ENCODE measurements at places on chromosomes 2 and 18. TPM values are rescaled to one million over a fixed set of nuclear protein-coding genes. Genes with fewer than 3 reads are reported as not detected.
A peak's percentile ranks its signal among the peaks of the same experiment; 100 is the strongest.

FOXD4L1 gene
- total RNA-seq: not detected

DHRS9 gene
- total RNA-seq: 2.0 TPM

DNA sequence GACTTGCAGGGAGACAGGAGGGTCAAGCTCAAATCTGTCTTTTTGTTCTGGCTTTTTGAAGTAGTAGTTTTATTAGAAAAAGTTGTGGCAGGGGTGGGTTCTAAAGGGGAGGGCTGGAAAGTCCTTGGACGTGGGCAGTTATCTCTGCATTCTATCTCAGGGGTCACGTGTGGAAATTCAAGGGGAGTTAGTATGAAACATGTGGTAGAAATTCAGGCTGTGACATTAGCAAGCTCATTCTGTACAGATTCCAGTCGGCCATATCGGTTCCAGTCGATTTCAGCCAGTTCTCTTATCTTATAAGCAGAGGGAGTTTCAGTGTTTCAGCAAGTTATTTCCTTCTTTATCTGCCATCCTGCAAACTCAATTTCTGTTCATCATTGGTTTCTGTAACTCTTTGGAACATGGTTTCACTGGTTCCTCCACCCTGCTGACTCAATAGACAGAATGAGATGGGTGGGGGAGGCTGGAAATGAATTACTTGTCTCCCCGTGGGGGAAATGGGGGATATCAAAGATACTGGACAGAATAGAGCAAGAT is 53.0 kb downstream of the RAB27B start:
- no peak overlapping the region for H3K4me3 ChIP-seq
- peaks cover 2% of the 10 kb centered on the region for H3K4me1 ChIP-seq
- no peaks in the 10 kb centered on the region for H3K36me3 ChIP-seq

- DNase-seq: peak; percentile 68
- no peak overlapping the region for H3K27ac ChIP-seq
Measured at GRCh38 chr2:172106108-172106961, 3.6 kb upstream of the DLX2 start.

GRCh38 chr2:224952936-224953657 is 89.2 kb downstream of the DOCK10 start:
- H3K4me3 ChIP-seq: peak overlapping the region; percentile 32
- peak overlapping the region; percentile 85 for H3K27ac ChIP-seq
- no peaks in the 10 kb centered on the region for H3K27me3 ChIP-seq

- H3K36me3 ChIP-seq: no peaks in the 10 kb centered on the region
- no peak overlapping the region for H3K27ac ChIP-seq
- no peaks in the 10 kb centered on the region for H3K4me1 ChIP-seq
- H3K4me3 ChIP-seq: no peak overlapping the region
- H3K27me3 ChIP-seq: no peaks in the 10 kb centered on the region
Measured at GRCh38 chr2:23476786-23477185, 91.8 kb downstream of the KLHL29 start.

- H3K27me3 ChIP-seq: no peaks in the 10 kb centered on the region
- H3K4me1 ChIP-seq: peaks cover 39% of the 10 kb centered on the region
- DNase-seq: no peak
- H3K4me3 ChIP-seq: no peak overlapping the region
- H3K36me3 ChIP-seq: peaks cover 6% of the 10 kb centered on the region
Measured at GRCh38 chr2:156540706-156541105, 104.5 kb downstream of the GPD2 start.

GRCh38 chr2:68726100-68726499 is 8.5 kb upstream of the ARHGAP25 start:
- no peak for DNase-seq
- H3K27ac ChIP-seq: peak overlapping the region; percentile 82
- H3K27me3 ChIP-seq: no peaks in the 10 kb centered on the region
- H3K4me1 ChIP-seq: peaks cover 64% of the 10 kb centered on the region
- H3K36me3 ChIP-seq: no peaks in the 10 kb centered on the region

GRCh38 chr18:12408247-12408869 is 629 bp downstream of the PRELID3A start:
- H3K4me1 ChIP-seq: peaks cover 13% of the 10 kb centered on the region
- no peak overlapping the region for H3K27ac ChIP-seq
- no peaks in the 10 kb centered on the region for H3K36me3 ChIP-seq
- no peak for DNase-seq
- peak overlapping the region; percentile 72 for H3K4me3 ChIP-seq

DNA sequence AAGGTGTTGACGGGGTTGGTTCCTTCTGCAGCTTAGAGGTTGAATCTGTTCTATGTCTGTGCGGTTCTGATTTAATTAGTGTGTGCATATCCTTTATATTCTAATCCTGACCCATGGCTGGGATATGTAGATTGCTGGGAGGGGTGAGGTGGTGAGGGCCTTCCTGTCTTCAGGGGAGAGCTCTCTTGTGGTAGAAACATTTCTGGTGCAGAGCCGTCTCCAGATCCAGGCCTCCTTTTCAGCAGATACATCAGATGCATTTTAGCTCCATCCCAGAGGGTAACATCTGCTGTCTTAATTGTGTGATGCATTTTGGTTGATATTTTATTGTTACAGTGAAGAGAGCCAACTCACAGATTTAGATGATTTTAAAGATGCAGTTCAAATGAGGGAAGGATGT is 227.8 kb downstream of the AGAP1 start:
- H3K4me1 ChIP-seq: no peaks in the 10 kb centered on the region
- H3K4me3 ChIP-seq: no peak overlapping the region
- H3K27me3 ChIP-seq: peaks cover 3% of the 10 kb centered on the region
- no peak overlapping the region for H3K27ac ChIP-seq
- H3K36me3 ChIP-seq: no peaks in the 10 kb centered on the region

All from activated naive CD4-positive, alpha-beta T cell treated with anti-CD3 and anti-CD28 coated beads for 36 hours (primary cell).